HAP-1 (cell line): ENCODE measurements at places on chromosomes 12 and 14.

GRCh38 chr14:94761997-94762377, 7.9 kb downstream of the GSC start:
- no peak for DNase-seq

DNA sequence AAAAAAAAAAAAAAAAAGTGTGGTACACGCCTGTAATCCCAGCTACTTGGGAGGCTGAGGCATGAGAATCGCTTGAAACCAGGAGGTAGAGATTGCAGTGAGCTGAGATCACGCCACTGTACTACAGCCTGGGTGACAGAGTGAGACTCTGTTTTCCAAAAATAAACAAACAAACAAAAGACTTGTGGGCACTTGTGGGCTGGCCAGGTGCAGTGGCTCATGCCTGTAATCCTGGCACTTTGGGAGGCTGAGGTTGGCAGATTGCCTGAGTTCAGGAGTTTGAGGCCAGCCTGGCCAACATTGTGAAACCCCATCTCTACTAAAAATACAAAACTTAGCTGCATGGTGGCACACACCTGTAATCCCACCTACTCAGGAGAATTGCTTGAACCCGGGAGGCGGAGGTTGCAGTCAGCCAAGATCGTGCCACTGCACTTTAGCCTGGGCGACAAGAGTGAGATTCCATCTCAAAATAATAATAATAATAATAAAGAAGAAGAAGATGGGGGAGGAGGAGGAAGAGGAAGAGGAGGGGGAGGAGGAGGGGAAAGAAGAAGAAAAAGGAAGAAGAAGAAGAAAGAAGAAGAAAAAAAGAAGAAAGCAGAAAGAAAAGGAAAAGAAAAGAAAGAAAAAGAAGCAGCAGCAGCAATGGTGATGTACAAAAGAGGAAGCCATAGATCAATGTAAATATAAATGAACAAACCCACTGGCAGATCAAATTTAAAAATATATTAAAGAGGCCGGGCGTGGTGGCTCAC, 27.9 kb upstream of the CCNT1 start:
- no peak for DNase-seq

GRCh38 chr14:56816574-56817391, 6.5 kb upstream of the OTX2 start:
- DNase-seq: no peak

GRCh38 chr12:75890141-75890540, 141.4 kb downstream of the PHLDA1 start:
- no peak for DNase-seq

- no peak for DNase-seq
Observed at GRCh38 chr14:41409806-41410205, 196.9 kb upstream of the LRFN5 start.

DNA sequence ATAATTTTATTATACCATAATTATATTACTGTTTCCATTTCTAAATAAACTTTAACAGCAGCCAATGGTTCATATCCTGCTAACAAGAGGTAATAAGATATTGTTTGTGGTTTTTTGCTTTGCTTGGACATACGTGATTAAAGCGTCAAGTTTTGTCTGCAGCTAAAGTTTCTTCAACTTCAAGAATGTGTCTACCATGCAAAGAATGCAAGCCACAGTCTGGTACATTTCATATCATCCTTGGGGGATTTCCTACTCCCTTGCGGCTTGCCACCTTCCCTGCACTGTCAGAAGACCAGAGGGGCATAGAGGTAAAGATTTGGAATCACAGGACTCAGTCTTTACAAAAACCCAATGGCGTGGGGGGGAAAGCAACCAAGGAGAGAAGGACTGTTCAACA, 125.2 kb downstream of the MED13L start:
- no peak for DNase-seq
